Stomach (tissue), 19 donors: ENCODE measurements at places on chromosomes 11 and 22. TPM values are rescaled to one million over a fixed set of nuclear protein-coding genes. Genes with fewer than 3 reads are reported as not detected.
A peak's percentile ranks its signal among the peaks of the same experiment; 100 is the strongest.

The PANX3 gene
- total RNA-seq = not detected

The SLC37A4 gene
- total RNA-seq = 16.3 TPM

The HOATZ gene
- total RNA-seq = not detected

The FJX1 gene
- total RNA-seq = 3.7 TPM

- H3K27ac ChIP-seq = no peak overlapping the region
- no peak overlapping the region for H3K4me3 ChIP-seq
- no peaks in the 10 kb centered on the region for H3K27me3 ChIP-seq
- H3K4me1 ChIP-seq = peaks cover 62% of the 10 kb centered on the region
- H3K36me3 ChIP-seq = peaks cover 93% of the 10 kb centered on the region
Observed at GRCh38 chr11:65645710-65646109, 7.8 kb downstream of the SIPA1 start.

The RASD2 gene
- 0.43 TPM for total RNA-seq

DNA sequence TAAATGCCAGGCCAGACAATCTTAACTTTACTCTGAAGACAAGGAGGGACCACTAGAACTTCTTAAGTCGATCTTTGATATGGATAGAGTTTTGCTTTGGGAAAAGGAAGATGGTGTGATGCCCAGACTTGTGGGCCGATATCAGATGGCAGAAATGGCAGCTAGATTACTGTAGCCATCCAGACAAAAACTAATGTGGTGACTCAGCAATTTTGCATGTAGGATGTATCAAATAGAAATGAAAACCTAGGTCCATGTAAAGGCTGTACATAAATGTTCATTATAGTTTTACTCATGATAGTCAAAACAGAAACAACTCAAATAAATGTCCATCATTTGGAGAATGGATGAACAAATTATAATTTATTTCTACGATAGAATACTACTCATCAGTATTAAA lies 121.5 kb downstream of the APIP start:
- H3K27me3 ChIP-seq = no peaks in the 10 kb centered on the region
- H3K4me3 ChIP-seq = no peak overlapping the region
- H3K36me3 ChIP-seq = no peaks in the 10 kb centered on the region
- DNase-seq = no peak
- no peak overlapping the region for H3K27ac ChIP-seq

DNA sequence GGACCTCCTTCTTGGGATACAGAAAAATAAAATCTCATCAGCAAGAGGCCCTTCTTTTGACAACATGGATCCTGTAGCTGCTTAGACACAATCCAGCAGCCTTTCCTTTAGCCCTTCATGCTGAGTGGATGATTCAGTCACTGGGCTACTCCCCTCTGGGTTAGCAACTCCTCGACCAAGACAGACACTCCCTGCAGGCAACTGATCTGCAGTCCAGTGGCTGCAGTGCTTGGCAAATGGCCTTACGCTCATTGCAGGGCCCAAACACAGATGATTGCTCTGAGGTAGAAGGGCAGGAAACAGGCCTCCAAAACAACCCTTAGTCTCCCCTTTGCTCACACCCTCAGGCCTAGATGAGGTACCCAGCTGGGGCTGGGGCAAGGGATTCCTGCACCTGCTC lies 73.2 kb upstream of the OPCML start:
- no peak overlapping the region for H3K27ac ChIP-seq
- no peaks in the 10 kb centered on the region for H3K27me3 ChIP-seq
- H3K4me1 ChIP-seq = no peaks in the 10 kb centered on the region
- no peak overlapping the region for H3K4me3 ChIP-seq
- no peaks in the 10 kb centered on the region for H3K36me3 ChIP-seq
- no peak for DNase-seq

- no peak for DNase-seq
- no peak overlapping the region for H3K27ac ChIP-seq
Observed at GRCh38 chr11:125971618-125972017, 25.8 kb downstream of the VSIG10L2 start.

- peaks cover 49% of the 10 kb centered on the region for H3K4me1 ChIP-seq
- no peaks in the 10 kb centered on the region for H3K27me3 ChIP-seq
- no peaks in the 10 kb centered on the region for H3K36me3 ChIP-seq
- H3K27ac ChIP-seq = peak overlapping the region; percentile 84
- DNase-seq = peak; percentile 86
- no peak overlapping the region for H3K4me3 ChIP-seq
Observed at GRCh38 chr11:3947061-3947460, 91.6 kb downstream of the STIM1 start.

DNA sequence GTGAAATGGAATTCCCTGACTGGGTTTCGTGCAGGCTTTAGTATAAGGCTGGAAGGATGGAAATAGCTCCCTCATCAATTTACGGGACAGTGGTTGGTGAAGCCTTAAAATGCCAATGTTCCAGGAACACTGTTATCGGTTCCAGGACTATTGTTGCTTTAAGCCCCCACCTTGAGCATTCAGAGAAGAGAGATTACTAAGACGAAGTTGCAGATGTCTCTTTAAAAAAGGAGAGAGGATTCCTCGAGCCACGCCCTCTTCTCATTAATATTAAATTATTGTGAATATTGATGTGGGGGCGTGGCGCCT lies 195 bp upstream of the CREB3L1 start:
- peak; percentile 91 for DNase-seq
- peak overlapping the region; percentile 63 for H3K4me3 ChIP-seq
- H3K4me1 ChIP-seq = peaks cover 84% of the 10 kb centered on the region
- no peaks in the 10 kb centered on the region for H3K36me3 ChIP-seq

DNA sequence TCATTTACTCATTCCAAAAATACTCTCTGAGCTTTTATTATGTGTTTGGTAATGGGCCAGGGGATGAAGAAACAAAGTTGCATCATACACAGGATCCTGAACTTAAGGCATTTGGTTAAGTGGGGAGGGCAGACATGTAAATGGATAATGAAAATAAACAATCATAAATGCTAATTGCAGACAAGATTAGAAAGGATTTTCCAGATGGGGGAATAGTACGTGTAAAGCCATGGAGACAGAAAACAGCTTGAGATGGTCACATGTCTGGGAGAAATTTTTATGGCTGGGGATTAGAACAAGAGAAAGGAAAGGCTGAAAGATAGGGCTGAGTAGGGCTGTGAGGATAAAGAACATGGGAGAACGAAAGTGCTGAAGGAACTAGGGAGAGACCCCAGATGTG lies 534.3 kb upstream of the LARGE1 start:
- no peaks in the 10 kb centered on the region for H3K4me1 ChIP-seq
- no peak overlapping the region for H3K27ac ChIP-seq
- no peak overlapping the region for H3K4me3 ChIP-seq
- no peak for DNase-seq
- no peaks in the 10 kb centered on the region for H3K36me3 ChIP-seq
- no peaks in the 10 kb centered on the region for H3K27me3 ChIP-seq

DNA sequence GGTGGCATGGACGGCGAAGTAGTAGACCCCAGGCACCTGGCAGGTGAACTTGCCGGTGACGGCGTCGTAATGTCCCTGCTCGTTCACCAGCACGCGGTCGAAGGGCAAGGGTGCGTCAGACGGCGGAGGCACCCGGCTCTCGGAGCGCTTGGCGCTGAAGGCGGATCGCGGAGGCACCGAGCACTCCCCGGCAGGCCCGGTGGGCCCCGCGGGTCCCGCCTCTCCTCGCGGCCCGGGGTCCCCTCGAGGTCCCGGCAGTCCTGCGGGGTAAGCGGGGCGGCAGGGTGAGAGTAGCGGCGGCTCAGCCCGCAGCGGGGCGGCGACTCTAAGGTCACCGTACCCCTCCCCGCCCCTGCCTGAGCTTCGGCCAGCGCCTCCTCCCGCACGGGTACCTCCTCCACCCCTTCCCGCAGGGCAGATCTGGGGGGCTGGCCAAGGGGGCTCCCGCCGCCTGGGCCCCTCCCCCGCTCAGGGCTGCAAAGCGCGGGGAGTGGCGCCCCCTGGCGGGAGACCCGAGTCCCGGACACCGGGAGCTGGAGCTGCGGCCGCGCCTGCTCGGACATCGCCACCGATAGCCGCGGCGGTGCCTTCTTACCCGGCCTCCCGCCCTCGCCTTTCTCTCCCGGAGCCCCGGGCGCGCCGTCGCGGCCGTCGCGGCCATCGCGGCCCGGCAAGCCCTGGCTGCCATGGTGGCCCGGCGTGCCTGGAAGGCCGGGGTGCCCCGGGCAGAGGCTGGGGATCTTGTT lies 921 bp downstream of the C1QTNF5 start:
- H3K27me3 ChIP-seq = peaks cover 47% of the 10 kb centered on the region
- H3K4me3 ChIP-seq = peak overlapping the region; percentile 65
- H3K27ac ChIP-seq = peak overlapping the region; percentile 96
